ENCODE measurements at places on chromosomes 1 and 21. TPM values are rescaled to one million over a fixed set of nuclear protein-coding genes. Genes with fewer than 3 reads are reported as not detected.
A peak's percentile ranks its signal among the peaks of the same experiment; 100 is the strongest.

GRCh38 chr21:27536319-27536718, 569.4 kb upstream of the ADAMTS5 start:
- DNase-seq = no peak

- no peak for DNase-seq
Measured at GRCh38 chr1:25688390-25689119, 72.0 kb downstream of the MAN1C1 start.

- no peak for DNase-seq
Measured at GRCh38 chr1:6969762-6970161, 184.5 kb downstream of the CAMTA1 start.

WLS gene
- total RNA-seq = 81.9 TPM

- DNase-seq = no peak
Measured at GRCh38 chr1:178869119-178869697, 1.7 kb downstream of the ANGPTL1 start.

DNA sequence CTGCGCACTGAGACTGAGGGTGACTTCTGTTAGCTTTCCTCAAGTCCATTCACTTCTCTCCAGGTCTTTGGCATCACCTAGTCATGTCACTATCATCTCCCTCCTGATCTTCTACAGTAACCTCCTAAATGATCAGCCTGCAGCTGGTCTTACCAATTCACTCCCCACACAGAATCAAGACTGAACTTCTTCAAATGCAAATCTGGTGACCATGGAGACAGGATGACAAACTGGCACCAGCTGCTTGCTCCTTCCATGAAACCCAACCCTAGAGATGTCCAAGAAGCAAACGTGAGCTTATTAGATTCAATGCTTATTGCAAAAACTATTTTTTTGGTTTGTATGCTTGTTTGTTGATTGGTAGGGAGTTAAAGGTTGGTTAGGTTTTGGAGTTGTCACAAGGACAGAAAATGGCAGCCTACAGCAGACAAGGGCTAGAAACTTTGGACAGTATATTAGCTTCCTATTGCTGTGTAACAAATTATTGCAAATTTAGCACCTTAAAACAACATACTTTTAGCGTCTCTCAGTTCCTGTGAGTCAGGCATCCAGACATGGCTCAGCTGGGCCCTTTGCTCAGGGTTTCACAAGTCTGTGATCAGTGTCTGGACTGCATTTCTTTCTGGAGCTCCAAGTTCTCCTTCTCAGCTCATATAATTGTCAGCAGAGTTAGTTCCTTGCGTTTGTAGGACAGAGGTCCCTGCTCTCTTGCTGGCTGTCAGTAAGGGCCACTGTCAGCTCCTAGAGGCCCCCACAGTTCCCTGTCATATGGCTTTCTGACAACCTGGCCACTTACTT, 53.3 kb upstream of the GJA8 start:
- no peak for DNase-seq

- DNase-seq = no peak
Measured at GRCh38 chr1:202848191-202848542, 37.4 kb downstream of the PCAT6 start.

DNA sequence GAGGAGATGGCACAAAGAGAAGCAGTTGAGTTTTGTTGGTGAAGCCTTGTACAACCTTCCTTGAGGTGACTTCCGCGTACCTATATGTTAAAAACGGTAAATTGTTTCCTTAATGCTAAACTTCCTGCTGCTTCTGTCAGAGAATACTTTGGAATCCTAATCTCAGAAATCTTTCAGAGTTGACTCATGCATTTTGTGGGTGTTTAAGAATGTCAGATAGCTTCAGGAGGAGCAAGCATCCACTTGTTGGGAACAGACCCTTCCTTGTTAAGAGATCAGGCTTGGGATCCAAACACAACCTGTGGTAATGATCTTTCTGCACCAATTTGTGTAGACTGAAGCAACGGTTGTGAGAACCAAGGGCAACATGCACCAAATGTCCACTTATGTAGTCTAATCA, 29.5 kb downstream of the AK4 start:
- no peak for DNase-seq

- no peak for DNase-seq
Measured at GRCh38 chr1:171484760-171485374, 463 bp upstream of the PRRC2C start.

DNA sequence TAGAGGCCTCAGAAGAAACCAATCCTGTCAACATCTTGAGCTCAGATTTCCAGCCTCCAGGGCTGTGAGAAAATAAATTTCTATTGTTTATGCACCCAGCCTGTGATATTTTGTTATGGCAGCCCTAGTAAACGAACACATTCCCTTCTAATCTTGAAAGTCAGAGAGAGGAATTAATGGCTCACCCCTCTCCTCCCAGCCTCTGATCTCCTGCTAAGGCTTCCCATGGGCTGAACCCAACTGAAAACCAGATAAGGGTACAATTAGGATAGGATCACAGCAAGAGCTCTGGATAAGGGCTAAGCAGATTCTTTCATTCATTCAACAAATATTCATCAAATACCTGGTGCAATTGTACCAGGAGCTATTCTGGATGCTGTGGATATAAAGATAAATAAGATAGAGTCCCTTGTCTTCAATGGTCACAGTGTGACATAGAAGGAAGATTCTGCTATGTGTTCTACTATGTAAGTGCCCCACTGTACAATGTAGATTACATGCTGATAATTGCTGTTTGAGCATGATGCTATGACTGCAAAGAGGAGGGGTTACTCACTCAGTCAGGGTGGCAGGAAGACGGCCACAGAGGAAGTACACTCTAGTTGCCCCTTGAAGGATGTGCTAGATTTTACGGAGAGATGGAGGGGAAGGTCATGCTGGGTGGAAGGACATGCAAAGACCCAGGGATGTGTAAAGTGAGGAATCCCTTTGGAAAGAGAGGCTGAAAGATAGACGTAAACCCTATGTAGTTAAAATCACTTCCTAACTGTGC, 203.3 kb upstream of the JUN start:
- DNase-seq = no peak

DNA sequence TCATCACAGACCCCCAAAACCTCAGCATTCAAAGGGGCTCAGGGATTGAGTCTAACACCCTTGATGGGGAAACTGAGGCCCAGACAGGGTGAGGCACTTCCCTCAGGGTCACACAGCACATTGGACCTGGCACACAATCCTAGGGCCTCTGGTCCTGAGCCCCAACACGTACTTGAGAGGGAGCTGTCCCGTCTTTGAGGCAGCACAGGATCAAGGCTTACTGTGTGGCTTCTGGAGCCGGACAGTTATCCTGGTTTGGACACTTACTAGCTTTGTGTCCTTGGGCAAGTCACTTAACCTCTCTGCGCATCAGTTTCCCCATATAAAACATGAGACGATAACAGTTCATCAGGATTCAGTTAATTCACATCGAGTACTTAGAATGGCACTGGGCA, 26.5 kb downstream of the RUNX3 start:
- DNase-seq = no peak

DNA sequence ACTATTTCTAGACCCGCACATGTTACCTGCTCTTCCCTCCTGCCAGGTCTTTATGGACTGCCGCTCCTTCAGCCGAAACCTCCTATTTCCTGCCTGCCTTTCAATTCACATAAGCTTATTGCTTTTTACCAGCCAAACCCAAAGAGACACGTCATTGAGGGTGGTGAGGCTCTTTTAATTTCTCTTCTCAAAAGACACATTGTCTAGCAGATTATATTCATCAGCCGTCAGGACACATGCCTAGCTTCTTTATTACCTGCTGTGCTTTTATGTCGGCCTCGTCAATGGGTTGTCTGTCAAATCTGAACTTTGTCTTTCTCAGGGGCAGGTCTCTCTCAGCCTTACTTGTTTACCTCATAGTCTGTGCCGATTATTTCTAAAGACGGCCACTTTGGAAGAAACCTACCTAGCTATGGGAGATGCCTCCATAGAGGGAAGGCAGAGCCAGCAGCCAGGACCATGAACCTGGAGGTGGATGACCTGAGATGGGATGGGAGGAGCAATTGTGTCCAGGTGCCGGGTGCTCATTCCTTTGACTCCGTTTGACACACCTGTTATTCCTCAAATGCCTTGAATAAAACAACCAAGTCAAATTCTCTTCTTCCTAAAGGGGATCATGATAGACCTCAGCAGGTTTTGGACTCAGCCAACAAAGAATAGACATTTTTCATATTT, 42.0 kb downstream of the ZBTB18 start:
- no peak for DNase-seq

MYOM3 gene
- total RNA-seq = 0.62 TPM

CRNN gene
- not detected for total RNA-seq

OR2L13 gene
- total RNA-seq = 0.36 TPM

PTCH2 gene
- total RNA-seq = 31.2 TPM

DNA sequence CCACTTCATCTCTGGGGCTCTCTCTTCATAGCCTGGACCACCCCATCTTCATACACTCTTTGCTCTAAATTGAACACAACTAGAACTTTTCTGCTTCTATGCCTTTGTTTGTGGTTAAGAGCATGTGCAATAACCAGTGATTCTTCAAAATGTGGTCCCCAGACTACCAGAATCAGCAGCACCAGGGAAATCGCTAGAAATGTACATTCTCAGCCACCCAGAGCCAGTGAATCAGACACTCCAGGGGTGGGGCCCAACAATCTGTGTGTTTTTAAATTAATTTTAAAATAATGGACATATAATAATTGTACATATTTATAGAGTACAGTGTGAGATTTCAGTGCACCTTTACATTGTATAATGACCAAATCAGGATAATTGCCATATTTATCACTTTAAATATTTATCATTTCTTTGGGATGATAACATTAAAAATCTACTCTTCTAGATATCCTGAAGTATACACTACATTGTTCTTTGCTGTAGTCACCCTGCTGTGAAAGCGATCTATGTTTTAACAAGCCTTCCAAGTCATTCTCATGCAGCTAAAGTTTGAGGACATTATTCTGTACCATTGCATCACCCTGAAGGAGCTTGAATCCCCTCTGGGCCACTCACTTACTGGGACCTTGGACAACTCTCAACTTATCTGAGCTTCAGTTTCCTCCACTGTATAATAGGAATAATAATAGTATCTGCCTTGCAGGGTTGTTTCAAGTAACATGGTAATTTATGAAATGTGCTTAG, 10.8 kb downstream of the GRHL3 start:
- no peak for DNase-seq

TRIM46 gene
- 4.8 TPM for total RNA-seq

DNA sequence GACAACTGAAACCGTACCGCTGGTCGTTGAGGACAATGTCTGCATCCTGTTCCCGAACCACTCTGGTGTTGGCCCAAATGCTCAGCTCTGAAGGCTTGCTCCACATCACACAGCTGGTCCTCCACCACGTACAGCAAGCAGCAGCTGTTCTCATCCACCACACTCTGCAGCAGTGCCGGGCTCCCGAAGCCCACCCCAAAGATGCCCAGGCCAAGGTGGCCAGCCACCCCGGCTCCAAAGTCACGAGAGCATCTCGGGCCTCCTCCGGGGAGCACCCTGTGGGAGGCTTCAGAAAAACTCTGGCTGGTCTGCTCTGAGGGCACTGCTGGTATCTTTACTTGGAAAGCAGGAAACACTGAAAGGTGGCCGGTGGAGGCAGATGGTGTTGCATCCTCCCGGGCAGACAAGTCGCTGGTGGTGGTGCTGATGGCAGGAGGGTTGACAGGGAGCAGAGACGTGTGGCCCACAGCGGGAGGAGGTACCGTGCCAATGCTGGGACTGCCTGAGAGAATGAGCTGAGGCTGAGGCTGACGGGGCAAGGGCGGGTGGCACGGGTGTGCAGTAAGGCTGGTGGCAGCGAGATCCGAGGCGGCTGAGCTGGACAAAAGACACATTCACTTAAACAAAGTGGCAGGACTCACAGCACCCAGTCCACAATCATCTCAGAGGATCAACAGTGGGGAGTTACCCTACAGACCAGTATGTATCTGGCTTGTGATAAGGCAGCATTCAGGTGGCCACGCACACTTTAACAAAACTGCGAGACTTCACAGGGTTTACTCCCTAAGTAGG, 6.5 kb upstream of the CCDC27 start:
- DNase-seq = no peak

GRCh38 chr1:30323352-30323751, 400.0 kb downstream of the MATN1 start:
- no peak for DNase-seq

SPRR2A gene
- total RNA-seq = 0.67 TPM

DNA sequence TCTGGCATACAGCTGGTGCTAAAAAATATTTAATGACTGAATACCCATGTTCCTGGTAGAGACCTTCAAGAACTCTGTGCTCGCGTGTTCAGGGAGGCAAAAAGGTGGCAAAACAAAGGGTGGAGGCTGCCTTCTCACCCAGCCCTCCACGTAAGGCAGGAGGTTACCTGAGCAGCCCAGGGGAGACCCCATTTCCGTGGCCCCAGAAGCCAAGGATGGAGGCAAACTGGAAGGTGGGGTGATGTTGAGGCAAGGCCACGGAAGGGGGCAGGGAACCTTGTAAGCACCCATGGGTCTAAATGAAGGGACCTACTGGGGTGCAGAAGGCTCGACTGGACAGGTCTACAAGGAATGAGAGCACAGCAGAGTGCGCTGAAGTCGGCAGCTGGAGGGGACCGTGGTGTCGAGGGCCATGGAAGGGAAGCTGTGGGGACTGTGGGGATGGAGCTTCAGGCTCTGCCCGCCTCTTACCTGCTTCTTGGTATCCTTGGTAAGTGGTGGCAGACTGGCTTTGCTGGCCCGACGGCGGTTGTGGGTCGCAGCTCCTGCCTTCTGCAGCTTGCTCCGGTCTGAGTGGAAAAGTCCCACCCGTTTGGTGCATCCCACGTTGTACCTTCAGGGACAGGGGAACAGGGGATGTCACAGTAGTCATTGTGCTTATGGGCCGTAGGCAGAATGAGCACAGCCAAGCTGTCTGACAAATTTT, 8.9 kb upstream of the A3GALT2 start:
- peak; percentile 52 for DNase-seq

- peak; percentile 45 for DNase-seq
Measured at GRCh38 chr21:41847066-41847804, 31.9 kb downstream of the PRDM15 start.

DNA sequence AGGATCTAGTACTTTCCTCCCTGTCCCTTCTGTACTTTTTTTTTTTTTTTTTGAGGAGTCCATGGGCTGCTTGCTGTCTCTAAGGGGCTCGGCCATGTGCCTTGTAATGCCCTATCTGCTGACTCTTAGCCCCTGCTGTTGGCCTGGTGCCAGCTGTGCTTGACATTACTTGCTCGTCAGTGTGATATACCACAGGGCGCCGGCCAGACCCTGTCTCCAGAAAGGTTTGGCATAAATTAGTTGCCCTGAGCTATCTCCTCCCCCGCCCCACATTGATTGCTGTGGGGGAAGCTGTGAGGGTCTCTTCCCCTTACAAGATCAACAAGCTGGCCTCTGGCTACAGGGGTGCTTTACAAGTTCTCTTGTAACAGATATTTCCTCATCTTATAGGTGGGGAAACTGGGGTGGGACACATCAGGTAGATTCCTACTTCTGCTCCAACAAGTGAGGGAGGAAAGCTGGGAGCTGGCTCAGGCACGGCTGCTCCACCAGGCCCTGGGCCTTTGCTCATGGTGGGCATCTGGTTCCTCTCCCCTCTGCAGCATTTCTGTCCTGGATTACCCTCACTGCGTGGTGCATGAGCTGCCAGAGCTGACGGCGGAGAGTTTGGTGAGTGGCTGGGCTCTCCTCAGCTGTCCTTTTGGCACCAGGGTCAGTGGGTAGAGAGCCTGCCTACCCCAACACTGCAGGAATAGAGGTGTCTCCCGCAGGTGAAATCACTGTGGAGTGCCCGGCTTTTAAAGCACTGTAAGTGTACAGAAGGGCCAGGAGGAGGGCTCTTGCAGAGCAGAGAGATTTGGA, 15.6 kb downstream of the STRIP1 start:
- DNase-seq = peak; percentile 69

Measured in sciatic nerve (tissue), 2 donors.